Fibroblast of the conjunctiva (primary cell): ENCODE measurements at places on chromosomes 4 and X.

DNA sequence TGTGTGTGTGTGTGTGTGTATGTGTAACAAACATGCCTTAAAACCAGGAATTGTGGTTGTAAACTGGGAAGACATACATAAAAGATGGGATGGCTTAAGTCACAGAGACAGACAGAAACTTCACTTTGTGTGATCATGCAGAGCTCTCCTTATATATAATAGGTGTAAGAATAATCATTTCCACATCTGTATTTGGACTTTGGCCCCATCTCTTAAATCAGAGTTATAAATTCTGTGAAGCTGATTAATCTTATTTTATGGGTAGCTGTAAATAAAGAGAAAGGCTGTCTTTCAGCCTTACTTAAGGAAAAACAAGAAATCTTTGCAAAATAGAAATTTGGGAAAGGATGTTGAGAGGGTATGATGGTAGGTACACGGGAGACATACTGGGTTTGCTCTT lies 174.6 kb upstream of the PITX2 start:
- no peak for DNase-seq

DNA sequence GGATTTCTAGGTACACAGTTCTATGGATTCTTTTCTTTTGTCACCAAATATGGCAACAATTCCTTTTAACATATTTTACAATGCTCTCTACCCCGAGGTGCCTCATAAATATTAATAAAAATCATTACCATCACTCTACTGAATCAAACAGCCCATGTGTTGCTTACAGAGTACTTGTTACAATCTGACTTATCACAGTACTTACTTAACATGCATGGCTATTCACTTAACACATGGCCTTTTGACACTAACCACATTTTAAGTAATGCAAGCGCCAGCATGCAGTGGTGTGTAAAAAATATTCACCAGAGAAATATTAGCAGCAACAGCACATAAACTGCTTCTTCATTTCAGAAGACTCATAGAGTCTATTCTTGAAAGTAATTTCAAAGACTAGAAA lies 64.9 kb downstream of the BMP3 start:
- DNase-seq, result no peak

GRCh38 chr4:20487852-20488251 lies 212.4 kb upstream of the PACRGL start:
- DNase-seq, result no peak

GRCh38 chrX:154715825-154716224 lies 35.1 kb downstream of the GAB3 start:
- DNase-seq, result no peak

- no peak for DNase-seq
Observed at GRCh38 chr4:34953145-34953799, 1291.0 kb downstream of the ARAP2 start.

DNA sequence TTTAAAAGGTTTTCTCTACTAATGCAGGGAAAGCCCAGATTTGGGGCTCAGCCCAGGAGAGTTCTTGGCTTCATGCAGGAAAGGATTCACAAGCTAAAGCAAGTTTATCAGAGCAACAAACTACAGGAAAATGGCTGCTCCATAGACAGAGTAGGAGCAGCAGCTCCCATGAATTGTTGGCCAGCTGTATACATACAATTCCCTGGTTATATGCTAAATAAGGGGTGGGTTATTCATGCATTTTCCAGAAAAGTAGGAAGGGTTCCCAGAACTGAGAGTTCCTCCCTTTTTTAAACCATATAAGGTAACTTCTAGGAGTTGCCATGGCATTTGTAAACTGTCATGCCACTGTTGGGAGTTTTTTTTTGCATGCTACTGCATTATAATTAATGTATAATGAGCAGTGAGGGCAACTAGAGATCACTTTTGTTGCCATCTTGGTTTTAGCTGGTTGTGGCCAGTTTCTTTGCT lies 2.6 kb downstream of the C4orf33 start:
- no peak for DNase-seq

- no peak for DNase-seq
Observed at GRCh38 chr4:169098969-169099690, 89.1 kb upstream of the CBR4 start.

DNA sequence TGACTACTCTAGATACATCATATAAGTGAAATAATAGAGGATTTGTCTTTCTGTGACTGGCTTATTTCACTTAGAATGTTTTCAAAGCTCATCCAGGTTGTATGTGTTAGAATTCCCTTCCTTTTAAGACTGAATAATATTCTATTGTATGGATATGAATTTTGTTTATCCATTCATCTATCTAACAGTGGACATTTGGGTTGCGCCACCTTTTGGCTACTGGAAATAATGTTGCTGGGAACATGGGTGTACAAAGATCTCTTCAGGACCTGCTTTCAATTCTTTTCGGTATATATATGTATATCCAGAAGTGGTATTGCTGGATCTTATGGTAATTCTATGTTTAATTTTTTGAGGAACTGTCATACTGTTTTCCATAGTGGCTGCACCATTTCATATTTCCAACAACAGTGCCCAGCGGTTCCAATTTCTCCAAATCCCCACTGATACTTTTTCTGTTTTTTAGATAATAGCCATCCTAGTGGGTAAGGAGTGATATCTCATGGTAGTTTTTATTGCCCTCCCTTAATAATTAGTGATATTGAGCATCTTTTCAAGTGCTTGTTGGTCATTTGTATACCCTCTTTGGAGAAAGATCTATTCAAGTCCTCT lies 3.4 kb upstream of the SCD5 start:
- no peak for DNase-seq
